GM04504 (cell line): ENCODE measurements at places on chromosomes 5 and 9.

DNA sequence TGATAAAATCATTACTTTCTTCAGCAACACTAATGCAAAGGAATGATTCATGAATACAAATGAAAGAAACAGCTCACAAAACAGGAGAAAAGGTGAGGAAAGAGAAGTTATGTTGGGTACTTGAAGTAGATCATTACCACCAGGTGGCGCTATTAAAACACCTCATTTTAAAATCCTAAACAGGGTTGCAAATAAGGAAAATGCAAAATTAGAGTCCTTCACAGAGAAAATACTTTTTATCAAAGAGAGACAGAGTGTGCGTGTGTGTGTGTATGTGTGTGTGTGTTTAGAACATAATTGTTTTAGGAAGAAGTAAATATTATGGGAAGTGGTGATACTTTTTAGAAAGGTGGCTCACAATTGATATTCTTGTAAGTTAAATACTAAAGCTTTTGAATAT, 49.5 kb upstream of the CD180 start:
- DNase-seq: peak; percentile 42

DNA sequence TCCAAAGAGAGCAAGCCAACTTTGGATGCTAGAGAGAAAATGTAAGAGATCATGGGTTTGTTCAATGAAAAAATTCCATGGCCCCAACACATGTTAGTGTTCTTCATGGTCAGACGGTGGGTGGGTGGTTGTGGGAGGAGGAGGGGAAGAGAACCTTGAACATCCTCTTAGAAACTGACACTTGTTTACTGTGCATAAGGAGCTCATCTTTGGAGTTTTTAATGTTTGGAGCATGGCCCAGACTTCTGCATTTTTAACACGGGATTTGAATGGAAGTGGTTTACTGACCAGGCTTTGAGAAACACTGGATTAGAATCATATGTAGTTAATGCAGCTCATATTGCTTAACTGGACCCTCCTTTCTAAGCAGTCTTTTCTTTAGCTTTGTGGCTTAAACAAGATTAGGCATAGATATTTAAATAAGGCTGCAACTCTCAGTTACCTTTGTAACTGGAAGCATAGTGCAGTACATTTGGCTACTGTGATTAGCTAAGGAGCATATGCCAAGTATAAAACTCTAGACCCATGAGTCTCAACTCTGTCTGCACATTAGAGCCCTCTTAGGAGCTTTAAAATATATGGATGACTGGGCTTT, 60.1 kb downstream of the FOCAD start:
- DNase-seq: no peak

DNA sequence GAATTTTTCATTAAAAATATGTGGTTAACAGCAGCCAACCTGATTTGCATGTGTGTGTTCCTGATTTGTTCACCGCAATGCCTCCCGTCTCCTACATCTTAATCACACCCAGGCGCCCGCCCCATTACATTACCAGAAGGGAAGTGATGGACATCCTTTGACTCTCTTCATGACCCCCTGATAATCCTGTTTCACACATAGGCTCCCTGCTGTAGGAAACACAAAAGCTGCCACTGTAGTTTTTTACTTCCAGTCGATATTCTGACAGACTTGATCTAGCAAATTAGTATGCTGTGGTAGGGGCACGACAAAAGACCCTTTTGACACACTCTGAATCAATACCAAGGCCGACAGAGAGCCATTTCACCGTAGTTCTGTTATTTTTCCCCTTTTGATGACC, 287.8 kb upstream of the ISL1 start:
- no peak for DNase-seq

DNA sequence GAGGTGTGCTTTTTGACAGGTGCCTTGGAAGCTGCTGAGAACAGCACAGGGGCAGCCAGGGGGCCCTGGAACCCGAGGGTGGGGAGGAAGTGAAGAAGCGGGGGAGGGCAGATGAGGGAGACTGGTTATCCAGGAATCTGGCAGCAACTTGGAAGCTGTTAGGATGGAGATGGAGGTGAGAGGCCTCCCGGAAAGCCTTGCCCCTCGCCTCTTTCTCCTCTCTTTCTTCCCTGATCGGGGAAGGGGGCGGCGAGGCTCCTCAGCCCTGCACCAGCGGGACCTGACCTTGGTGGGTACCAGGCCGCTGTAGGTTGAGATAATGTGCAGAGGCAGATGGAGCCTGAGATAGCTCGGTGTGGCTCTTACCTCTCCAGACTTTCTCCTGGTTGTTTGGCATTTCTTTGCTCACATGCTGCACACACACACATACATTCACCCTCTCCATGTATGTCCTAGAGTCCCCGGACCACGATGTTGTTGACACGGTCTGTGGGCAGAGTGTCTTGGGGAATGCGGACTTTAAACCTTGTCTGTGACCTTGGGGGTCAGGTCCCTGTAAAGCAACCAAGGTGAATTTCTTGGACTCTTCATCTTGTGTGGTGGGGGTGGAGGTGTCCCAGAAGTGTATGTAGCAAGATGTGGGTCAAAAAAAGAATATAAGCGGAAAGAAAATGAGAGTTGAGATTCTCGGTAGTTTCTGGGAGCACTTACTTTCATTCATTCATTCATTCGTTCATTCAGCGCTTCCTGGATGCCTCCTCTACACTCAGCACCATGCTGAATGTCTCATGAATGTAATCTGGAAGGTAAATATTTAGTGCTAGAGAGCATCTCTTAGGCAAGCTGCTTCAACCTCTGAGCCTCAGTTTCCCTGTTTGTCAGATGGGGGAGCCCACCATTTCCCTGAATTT, 1.6 kb downstream of the WWC1 start:
- no peak for DNase-seq

DNA sequence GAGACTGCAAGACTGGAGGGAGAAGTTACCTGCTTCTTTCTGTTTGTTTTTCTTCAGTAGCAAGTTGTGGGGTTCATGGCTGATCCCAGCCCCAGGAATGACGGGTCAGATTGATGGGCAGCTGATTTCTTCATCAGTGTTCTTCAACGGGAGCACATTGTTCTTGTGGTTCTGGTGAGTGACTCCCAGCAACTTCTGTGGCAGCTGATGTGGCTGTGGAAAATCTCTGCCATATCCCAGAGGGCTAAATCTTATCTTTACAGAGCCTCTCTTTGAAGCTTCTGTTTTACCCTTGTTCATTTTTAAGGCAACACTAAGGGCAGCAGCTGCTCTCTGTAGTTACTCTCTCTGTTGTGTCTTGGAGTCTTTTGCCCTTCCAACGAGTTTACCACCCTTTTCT, 710.3 kb downstream of the PRELID2 start:
- no peak for DNase-seq

DNA sequence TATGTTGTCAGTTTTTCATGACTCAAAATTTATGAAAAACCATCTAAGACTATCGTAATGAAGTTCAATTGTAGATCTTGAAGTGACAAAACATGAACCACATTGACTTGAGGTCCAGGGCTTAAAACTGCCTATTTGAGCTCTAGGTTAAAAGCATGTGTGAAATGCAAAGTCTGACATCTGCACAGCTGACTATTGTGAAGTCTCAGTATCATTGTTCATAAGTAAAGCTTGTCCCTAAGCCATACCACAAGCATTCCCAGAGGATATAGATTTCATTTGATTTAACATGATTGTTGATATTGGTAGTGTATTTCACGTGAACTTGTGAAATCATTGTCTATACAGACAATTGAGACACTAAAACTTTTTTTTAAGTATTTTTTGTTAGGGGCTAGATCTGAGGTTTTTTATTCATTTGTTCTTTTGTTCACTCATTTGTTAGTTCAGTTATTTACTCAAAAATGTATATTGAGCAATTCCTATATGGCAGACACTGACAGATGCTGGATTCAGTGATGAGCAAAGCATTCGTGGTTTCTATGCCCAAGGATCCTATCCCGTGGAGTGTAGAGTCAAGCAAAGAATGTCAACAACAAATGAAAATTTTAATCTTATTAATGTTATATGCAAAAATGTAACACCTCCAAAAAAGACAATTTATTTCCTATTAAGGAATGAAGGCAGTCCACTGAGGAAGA, 485.2 kb downstream of the RAB3C start:
- DNase-seq: no peak

GRCh38 chr5:133842846-133843611, 125.4 kb downstream of the C5orf15 start:
- no peak for DNase-seq

DNA sequence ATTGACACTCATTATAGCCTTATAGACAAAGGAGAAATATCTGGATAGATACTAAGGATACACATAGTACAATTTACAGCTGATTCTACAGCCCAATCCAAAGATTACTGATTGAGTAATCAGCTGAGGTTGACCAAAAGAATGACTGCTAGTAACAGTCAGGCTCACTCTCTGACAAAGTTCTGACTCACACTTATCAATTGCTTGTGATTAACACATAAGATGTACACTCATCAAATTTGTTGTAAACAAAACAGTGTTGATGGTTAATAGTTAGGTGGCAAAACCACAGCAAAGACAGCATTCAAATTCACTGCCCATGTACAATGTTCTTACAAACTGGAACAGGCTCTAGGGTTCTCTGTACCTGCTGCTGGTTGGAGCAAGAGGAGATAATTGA, 422.7 kb downstream of the TLE1 start:
- no peak for DNase-seq

- no peak for DNase-seq
Observed at GRCh38 chr5:135842737-135843136, 8.3 kb downstream of the SLC25A48 start.

DNA sequence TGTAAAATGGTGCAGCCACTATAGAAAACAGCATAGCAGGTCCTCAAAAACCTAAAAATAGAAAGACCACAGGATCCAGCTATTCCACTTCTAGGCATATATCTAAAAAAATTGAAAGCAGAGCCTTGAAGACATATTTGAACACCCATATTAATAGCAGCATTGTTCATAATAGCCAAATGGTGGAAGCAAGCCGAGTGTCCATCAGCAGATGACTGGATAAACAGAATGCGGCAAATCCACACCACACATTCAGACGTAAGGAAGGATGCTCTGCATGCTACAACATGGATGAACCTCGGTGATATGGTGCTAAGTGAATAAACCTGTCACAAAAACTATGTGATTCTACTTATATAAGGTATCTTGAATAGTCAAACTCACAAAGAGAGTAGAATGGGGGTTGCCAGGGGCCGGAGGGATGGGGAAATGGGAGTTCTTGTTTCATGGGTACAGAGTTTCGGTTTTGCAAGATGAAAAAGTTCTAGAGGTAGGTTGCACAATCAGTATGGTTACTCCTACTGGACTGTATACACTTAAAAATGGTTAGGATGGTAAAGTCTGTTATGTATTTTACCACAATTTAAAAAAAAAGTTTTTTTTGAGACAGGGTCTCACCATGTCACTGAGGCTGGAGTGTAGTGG, 17.1 kb upstream of the HSD17B3 start:
- no peak for DNase-seq

- no peak for DNase-seq
Observed at GRCh38 chr5:77181596-77182304, 28.7 kb upstream of the PDE8B start.

DNA sequence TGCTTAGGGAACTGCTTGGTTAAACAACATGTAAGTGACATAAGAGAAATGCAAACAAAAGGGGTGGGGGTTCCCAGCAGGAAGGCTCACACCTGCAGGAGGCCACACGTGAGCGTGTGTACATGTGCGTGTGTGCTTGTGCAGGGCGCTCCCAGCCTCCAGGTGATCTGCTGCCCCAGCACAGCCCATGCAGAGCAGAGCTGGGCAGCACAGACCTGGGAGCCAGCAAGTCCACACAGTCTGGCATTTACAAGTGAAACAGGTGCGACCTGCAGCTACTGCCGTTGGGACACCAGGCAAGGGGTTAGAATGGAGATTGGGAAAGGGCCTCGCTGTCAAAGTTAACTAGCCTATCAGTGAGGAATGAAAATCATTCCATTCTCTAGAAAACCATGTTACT, 41.8 kb downstream of the GRAMD2B start:
- DNase-seq: no peak

- no peak for DNase-seq
Observed at GRCh38 chr5:59542851-59543820, 350.4 kb downstream of the PDE4D start.

DNA sequence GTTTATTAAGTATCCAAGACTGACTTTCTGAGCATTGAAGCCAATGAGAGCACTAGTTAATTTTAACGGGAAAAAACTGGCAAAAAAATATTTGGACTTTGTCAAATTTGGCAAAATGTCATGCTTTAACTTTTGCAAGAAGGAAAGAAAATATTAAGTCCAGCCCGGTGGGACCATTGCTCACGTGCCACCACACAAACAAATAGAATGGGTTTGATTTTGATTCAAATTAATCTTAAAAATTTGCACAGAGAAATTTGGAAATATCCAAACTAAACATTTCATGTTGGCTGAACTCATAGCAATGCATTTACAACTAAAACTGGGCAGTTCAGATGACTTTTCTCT, 302.2 kb downstream of the EBF1 start:
- DNase-seq: no peak

- DNase-seq: no peak
Observed at GRCh38 chr5:166803058-166803457, 1488.4 kb upstream of the WWC1 start.

- DNase-seq: no peak
Observed at GRCh38 chr9:12819436-12820185, 44.8 kb downstream of the LURAP1L start.

GRCh38 chr5:176813587-176814312, 3.4 kb downstream of the UNC5A start:
- DNase-seq: no peak

GRCh38 chr5:78405829-78406750, 45.7 kb downstream of the SCAMP1 start:
- DNase-seq: peak; percentile 23

DNA sequence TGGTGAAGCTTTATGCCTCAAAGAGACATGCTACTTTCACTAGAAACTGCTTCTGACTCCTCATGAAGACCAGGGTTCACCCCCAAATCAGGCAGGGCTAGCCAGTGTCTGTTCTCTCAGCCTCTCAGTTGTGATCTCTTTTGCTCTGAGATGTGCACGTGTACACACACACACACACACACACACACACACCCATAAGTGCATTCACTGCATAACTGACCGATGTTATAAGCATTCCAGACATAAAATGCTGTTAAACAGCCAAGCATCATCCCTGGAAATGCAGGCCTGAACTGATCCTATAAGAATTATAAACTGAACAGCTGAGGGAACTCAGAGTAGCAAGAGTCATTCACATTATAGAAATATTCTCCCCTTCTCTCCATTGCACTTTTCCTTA, 85.0 kb downstream of the FSTL4 start:
- DNase-seq: peak; percentile 3

GRCh38 chr5:139064613-139065012, 133.6 kb downstream of the SIL1 start:
- DNase-seq: no peak

DNA sequence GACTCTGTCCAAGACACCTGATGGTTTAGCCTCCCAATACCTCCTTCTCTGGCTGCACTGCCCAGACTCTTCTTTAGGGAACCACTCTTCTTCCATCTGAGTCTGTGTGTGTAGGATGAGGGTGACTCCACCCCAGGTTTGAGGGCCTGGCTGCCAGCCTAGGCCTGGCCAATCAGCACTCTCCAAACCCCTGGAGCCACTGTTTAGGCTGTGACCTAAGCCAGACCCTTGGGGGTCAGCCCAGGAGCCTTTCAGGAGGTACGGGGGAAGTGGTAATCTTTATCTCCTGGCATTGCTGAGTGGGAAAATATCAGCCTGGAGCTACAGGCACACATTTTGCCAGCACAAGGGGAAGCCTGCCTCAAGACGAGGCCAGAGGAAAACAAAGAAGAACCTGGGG, 6.2 kb upstream of the ERGIC1 start:
- no peak for DNase-seq
